ENCODE measurements at places on chromosomes 1 and 21.

- no peak for DNase-seq
These were observed 64.3 kb downstream of the EVA1C start for GRCh38 chr21:32476661-32477423.

GRCh38 chr21:14215971-14216641 is at the start of gene RBM11:
TSS of gene RBM11 (plus strand) at chr21:14216157. CDS start at chr21:14216187, 30 bp downstream.
- DNase-seq: peak; percentile 4

- DNase-seq: no peak
These were observed 13.8 kb downstream of the UQCRH start for GRCh38 chr1:46317323-46317722.

DNA sequence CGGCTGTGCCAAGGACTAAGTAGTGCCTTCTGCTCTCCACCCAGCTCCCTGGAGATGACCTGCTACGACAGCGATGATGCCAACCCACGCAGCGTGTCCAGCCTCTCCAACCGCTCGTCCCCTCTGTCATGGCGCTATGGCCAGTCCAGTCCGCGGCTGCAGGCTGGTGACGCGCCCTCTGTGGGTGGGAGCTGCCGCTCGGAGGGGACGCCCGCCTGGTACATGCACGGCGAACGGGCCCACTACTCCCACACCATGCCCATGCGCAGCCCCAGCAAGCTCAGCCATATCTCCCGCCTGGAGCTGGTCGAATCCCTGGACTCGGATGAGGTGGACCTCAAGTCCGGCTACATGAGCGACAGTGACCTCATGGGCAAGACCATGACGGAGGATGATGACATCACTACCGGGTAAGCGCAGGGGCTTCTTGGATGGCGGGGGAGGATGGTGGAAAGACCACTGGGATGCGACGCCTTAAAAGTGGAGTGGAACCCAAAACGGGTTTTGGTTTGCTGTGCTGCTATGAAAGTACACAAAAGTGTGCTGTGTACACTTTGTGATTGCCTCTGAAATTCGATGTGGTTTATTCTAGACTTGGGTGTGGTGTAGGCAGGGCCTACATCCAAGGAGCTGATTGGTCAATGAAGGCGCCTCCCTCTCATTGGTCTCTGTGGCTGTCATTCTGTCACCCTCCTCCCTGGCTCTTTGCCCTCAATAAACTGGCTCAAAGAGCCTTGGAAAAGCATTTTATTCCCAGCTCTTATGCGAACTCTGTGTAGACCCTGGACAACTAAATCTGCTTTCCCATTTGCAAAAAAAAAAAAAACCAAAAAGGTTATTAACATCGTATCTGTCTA is 110.4 kb upstream of the IPO9 start:
- no peak for DNase-seq

GRCh38 chr1:118338936-118339335 is 153.9 kb upstream of the SPAG17 start:
- no peak for DNase-seq

DNA sequence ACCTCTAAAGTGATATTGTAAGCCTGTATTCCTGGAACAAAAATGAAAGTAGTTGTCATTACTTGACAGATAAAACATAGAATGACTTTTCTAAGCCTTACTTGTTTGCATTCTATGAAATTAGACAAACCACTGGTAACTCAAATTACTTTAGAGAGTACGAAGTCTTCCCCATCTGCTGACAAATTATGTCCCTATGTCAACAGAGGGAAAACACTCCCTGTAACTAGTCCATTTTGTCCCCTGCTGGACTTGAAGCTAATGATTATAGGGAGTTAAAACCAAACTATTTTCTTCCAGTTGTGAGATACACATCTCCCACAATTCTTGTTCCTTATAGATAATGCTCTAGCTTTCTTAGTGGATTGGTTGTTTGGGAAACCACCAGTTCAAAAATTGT is 39.6 kb downstream of the GREM2 start:
- no peak for DNase-seq

- no peak for DNase-seq
These were observed 24.5 kb upstream of the COQ8A start for GRCh38 chr1:226915672-226915995.

DNA sequence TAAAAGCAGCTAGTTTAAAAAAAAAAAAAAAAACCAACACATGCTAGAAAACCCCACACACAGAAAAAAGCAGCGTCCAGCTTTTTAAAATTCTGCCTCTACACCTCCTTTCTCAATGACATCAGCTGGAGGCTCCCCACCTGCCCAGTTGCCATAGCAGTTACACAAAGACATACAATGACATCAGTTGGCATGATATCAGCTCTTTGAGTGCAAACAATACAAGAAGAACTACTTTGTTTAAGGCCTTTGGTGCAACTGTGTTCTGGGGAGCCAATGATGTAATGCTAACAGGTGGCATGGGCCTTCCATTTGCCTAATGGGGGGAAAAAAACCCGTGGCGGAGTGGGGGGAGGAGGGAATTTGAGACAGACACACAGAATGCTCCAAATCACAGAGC is 32.9 kb downstream of the DUSP10 start:
- DNase-seq: no peak

- no peak for DNase-seq
These were observed 2.7 kb downstream of the STUM start for GRCh38 chr1:226551299-226551698.

DNA sequence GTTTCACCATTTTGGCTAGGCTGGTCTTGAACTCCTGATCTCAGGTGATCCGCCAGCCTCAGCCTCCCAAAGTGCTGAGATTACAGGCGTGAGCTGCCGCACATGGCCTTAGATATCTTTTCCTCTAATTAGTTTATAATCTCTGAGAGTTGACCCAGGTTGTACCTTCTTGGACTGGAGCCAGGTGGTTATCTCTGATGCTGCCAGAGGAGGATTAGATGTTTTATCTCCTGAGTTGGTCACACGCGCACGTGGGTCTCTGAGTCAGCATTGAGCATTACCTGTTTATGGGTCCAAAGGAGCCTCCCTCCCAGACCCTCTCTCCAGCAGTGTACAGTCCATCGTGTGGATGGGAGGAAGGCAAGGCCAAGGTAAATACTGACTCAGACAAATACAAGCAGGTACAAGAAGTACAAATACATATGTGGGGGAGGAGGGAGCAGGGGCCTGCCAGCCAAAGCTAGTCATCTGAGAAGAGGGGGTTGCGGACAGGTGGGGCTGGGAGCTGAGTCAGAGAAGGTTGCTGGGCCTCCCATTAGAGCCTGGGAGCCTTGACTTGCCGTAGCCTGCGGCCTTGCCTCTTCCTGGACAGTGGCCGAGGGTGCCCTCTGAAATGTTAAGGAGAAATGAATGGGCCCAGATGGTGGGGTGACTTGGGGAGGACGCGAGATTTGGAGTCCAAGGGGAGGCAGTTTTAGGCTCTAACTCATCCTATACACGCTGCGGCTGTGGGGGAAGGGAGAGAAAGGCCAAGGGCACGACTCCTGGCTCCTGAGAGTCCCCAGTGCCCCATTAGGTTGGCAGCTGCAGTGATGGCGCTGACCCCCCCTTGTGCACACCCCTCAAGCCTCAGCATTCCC is 13.1 kb downstream of the IL6R start:
- no peak for DNase-seq

- DNase-seq: no peak
These were observed 165.3 kb downstream of the GALNT2 start for GRCh38 chr1:230232371-230232771.

GRCh38 chr1:52659356-52659755 is 26.4 kb downstream of the SHISAL2A start:
- no peak for DNase-seq

DNA sequence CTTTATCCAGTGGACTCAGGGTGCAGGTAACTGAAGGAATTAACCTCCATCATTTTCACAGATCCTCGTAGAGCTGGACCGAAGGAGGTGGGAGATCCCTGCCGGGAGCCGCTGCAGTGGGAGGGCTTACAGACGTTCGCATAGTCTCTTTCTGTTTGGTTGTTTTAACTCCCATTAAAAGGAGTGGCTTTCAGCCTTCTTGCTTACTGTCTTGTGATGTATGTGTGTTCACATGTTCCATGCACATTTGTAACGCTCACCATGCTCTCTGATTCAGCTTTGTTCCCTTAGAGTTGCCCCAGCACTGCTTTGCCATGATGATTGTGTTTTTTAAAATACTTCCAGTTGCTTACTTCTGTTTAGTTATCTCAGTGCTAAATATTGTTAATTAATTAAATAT is 85.8 kb downstream of the ADARB1 start:
- no peak for DNase-seq

- no peak for DNase-seq
These were observed 56.4 kb upstream of the TPTE start for GRCh38 chr21:10464975-10465374.

DNA sequence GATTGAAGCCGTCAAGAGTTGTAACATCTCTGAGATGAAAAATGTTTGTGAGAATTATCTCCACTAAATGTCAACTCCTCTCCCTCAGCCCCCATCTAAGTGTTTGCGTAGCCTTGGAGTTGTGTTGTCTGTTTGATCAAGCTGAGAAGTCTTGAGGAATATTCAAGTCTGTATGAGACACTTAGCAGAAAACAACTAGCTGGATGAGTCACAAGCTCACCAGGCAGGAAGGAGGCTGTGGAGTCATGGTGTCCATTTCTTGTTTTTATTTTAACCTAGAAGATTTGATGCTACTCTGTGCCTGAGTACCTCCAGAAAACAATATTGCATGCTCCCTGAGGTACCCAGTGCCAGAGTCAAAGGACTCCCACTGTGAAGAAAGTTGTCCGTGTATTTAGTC is 211.6 kb upstream of the PLXNA2 start:
- no peak for DNase-seq

- no peak for DNase-seq
These were observed 156.0 kb downstream of the TGFB2 start for GRCh38 chr1:218501161-218501560.

- no peak for DNase-seq
These were observed 36.4 kb downstream of the SLC2A7 start for GRCh38 chr1:8989821-8990220.

DNA sequence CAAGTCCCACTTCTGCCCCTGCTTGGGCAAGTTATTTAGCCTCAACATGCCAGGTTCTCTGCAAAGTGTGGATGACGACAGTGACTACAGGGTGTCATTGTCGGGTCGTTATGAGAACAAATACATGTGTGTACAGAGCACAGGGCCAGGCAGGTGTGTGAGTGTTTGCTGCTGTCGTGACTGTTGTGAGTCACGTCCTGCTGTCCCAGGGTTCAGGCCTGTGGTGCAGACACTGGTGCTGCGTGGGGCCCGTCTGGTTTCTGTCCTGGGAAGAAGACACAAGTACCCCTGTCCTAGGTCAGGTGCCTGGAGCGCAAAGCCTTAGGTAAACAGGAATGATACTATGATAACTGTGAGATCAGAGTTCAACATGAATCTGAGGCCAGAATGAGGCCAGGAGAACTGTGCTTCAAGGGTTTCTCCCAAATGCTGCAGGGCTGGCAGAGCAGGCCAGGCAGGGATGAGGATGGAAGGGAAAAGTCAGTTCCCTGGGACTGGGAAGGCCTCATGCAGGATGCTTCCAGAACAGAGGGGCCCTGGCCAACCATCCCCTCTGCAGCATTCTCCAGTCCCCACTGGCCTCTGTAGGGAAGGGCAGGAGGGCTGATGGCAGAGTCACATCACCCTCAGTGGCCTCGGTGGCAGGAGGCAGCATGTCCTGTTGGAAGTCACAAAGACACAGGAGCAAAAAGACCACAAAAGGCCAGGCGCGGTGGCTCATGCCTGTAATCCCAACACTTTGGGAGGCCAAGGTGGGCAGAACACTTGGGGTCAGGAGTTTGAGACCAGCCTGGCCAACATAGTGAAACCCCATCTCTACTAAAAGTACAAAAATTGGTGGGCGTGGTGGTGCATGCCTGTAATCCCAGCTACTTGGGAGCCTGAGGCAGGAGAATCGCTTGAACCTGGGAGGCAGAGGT is 15.7 kb downstream of the GPR157 start:
- no peak for DNase-seq

DNA sequence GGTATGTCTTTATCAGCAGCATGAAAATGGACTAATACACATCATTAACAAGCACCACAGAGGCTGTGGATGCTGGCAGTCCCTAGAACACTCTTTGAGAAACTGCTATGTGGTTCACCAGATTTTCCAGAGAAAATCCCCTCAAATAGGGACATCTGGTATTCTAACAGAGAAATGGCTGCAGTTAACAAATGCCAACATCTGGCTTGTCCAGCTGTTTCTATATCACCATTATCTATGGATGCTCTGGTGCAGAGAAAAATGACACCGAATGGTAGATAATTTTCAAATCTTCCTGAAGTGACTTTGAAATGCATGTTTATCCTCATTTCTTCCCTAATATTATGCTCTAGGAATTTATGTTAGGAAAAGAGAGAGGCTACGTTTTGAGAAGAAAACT is 403.5 kb upstream of the PROX1 start:
- DNase-seq: no peak

- DNase-seq: no peak
These were observed 16.3 kb downstream of the TGFB2 start for GRCh38 chr1:218361298-218362065.

DNA sequence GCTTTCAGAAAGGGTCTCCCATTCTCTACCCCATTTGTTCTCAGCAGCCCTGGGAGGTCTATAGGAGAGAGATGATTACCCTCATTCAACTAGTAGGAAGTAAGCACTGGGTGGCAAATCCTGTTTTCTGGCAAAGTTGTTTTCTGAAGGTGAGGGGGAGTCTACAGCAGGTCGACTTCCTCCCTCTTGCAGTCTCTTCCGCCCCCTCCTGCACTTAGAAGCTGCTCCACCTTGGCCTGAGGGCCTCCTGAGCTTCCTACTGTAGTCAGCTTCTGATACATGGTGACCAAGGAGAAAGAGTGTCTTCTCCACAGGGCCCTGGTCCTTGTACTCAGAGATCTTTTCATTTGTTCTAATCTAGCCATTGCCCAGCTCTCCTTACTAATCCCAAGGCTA is 93.1 kb downstream of the RGL1 start:
- DNase-seq: no peak

DNA sequence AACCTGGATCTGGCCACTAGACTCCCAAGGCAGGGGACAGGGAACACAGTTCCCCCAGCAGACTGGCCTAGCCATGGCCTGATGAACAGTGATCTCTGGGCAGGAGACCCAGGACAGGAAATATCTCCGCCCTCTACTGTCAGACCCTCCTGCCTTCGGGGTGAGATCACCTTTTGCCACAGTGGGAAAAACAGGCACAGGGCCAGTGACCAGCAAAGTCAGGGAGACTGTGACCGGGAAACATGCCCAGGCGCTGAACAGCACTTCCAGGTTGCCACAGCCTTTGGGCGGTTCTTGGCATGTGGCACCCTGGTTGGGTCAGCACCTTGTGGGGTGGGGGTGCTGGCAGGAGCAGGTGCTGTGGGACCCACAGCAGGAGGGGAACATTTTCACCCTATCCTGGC is 8.9 kb upstream of the ZNF669 start:
- DNase-seq: no peak

DNA sequence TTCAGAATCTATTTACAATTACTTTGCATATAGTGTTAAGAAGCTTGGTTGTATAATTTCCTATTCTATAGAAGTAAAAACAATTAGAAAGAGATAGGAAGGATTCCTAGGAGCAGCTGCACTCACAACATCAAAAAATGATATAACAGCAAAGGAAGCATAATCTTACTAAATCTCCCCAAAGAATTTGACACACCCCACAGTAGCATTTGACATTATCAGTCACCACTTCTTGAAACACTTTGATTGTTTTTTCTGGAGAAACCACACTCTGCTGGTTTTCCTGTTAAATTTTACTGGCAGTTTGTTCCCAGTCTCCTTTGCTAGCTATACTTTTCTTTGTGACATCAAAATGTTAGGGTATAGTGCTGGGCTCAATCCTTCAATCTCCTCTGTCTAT is 100.8 kb upstream of the KIAA1614 start:
- DNase-seq: no peak

Data from smooth muscle cell of the brain vasculature (primary cell).